Right ventricle myocardium inferior (tissue), 1 donor: ENCODE measurements at places on chromosomes 1 and 21.

GRCh38 chr1:2955652-2956051, 65.6 kb upstream of the ACTRT2 start:
- DNase-seq: no peak

DNA sequence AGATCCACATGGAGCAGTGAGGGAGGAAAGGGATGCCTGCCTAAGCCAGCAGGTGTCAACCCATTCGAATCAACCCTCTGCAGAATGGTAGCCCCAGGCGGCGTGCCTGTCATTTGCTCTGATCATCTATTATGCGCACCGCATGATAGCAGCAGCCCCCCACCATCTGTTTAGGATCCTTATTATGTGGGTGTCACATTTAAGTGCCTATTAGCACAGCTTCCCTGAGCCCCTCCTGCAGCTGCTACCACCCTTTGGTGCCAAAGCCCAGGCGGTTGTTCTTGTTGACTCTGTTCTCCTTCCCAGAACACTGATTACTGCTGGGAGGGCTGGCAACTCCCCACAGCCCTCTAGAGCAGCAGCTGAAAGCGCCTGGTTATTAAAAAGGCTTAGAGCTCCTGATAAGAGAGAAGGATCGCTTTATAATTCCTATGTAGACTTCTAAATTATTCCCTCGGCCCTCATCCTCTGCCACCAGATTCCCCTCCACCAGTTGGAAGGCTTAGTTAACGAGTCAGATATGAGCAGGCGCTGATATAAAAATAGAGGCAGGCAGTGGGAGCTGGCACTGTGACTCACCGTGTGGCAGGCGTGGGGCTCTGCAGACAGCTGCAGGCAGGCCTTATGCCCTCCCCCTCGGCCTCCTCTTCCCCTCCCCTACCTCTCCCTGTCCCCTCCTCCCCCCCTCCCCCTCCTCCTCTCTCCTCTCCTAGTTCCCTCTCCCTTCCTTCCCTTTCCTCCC, 23.0 kb downstream of the ACTA1 start:
- peak; percentile 79 for DNase-seq

DNA sequence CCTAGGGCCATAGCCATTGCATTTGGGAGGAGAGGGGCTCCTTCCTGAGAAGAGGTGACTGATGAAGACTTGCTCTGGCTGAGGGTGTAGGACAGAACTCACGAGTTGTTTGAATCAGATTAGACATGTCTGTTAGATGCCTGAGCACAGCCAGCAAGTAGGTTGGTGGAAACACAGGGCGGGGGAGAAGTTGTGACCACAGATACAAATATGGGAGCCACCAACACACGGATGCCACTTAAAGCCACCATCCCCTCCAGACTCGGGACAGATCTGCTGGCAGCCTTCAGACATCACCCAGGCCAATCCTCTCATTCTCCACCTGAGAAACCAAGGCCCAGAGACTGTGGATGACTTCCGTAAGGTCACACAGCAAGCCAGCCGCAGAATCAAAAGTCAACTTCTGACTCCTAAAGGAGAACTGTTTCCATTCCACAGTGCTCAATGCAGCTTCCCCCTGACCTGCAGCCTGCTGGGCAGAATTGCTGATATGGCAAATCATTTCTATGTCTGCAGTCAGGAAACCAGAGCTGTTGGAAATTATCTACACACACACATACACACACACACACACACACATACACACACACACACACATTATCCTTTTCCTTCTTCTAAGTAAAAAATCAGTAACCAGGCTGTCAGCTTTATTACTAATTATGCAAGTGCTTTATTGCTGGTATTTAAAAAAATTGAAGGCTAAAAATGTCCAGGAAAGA, 176.4 kb upstream of the KLHDC7A start:
- no peak for DNase-seq

DNA sequence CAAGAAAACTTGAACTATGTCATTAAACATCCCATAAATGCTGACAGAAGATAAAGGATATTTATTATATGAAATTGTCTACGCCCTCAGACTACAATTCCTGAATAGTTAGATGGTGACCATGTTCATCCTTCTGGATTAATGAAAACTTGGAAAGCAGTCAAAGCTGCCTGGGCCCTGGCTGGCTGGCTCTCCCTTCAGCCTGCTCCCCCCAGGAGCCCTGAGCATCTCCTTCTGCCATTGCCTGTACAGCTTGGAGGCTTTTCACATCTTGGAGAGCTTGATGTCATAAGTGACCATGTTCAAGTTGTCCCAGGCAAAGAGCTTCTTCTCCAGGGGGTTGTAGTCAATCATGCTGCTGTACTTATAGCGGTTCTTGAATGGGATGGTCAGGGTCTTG, 13.6 kb downstream of the MYOCOS start:
- DNase-seq: no peak

- no peak for DNase-seq
Measured at GRCh38 chr21:41851090-41851790, 27.9 kb downstream of the PRDM15 start.

GRCh38 chr1:28668956-28669723, 556 bp downstream of the GMEB1 start:
- DNase-seq: peak; percentile 79

DNA sequence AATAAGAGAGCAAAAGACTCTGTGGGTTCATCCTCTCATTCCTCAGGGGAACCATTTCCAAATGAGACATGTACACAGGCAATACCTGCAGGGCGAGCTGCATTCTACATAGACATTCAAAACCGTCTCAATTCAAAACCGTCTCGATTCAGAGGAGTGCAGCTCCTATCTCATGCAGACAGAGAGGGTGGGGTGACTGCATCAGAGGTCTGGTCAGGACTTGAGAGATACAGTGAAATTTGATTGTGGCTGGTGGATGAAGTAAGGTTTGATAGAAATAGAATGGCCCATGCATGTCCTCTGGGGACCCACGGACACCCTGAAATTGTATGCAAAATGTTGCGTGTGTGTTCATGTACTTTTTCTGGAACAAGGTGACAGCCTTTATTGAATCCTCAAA, 27.3 kb downstream of the TEX35 start:
- DNase-seq: no peak

- no peak for DNase-seq
Measured at GRCh38 chr1:217019475-217019874, 296.2 kb upstream of the ESRRG start.

DNA sequence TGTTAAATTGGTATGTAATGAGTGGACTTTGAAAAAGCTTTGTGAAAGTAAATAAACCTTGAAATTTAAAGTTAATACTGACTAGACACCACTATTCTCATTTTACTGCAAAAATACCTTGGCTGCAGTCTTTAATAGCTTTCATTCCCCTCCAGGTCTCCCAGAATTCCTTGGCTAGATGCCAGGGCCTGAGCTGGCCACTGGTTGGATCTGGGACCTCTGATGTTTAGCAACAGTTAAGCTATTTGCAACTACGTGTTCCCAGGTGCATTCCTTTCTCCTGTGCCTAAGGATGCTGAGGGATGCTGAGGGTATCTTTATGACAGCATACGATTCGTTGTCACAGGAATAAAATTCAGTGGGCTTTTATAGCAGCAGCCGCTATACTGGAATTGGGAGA, 938.7 kb downstream of the TTLL7 start:
- no peak for DNase-seq

DNA sequence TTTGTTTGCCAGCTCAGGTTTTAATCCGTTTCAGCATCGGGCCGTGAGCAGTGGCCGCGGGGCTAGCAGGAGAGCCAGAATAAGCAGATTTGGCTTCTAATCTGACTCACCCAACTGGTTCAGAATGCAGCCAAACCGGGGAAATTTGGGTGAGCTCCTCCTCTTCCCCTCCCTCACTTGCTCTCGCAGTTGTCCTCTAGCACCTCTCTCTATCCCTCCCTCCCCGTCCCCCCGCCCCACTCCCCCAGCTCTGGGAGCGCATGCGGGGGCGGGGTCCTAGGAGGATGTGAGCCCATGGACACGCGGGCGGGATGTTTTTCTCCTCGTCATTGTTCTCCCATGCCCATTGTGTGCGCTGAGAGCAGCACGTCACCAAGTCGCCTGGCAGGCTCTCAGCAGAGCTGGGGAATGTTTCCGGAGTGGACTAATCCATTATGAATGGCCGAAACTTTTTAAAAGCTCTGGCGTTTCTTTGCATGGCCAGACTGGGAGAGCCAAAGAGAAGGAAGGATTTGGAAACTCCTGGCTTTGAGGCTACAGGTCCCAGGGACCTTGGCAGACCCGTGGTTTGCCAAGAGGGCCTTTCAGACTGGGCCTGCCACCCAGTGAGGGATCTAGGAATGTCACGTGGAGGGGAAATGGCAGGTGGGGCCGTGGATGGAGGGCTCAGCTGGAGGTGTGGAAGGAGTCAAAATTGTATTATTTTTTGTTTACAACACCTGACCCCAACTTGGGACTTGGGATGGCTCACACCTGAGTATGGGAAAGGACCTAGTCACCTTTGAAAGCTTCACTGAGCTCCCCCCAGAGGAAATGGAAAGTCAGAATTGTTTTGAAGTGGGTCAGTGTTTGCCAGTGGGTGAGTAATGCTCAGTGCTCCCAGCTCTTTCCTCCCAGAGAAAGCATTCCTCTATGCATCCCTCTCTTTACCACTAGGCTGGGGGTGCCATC, 39.2 kb downstream of the CDK18 start:
- peak; percentile 83 for DNase-seq

GRCh38 chr1:87495870-87496269, 167.2 kb downstream of the LMO4 start:
- no peak for DNase-seq

DNA sequence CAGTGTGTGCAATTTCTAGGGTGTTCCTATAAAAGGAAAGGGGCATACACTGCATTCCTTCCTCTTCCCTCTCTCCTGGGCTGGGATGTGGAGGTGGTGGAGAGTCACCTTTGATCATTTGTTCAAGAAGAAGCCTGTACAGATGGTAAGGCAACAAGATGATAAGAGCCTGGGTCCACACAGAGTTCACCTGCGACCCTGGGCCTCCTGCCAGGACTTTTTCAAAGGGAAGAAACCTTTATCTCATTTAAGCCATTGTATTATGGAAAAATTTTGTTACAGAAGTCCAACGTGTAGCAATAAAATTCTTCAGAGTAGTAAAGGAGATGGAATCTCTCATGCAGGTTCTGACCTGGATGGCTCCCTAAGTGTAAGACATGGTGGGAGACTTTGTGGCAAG, 189.1 kb downstream of the MIS18A start:
- DNase-seq: no peak

DNA sequence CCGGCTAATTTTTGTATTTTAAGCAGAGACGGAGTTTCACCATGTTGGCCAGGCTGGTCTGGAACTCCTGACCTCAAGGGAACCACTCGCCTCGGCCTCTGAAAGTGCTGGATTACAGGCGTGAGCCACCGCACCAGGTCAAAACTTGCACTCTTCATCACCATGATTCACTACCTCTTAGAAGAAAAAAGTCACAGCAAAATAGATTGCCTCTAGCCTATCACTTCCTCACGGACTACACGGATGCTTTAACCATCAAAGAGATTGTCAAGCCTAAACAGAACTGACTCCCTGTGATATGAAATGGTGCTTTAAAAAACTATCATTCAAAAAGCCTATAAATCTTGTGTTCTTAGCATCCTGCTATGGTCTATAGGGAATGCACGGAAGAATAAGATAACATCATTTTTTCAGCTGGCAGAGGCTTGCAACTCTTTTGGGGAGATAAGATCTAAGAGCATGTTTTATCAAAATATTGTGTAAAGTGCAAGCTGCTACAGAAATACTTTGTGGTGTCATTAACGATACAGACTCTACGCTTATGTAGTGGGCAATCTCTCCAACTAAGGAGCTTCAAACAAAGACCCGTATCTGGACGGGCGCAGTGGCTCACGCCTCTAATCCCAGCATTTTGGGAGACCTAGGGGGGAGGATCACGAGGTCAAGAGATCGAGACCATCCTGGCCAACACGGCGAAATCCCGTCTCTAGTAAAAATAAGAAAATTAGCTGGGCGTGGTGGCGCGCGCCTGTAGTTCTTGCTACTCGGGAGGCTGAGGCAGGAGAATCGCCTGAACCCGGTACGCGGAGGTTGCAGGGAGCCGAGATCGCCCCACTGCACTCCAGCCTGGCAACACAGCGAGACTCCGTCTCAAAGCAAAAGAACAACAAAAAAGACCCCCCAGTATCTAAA, 966 bp downstream of the TFB2M start:
- DNase-seq: no peak

GRCh38 chr1:219387211-219387610, 213.5 kb downstream of the LYPLAL1 start:
- DNase-seq: no peak

- DNase-seq: no peak
Measured at GRCh38 chr1:225290244-225290643, 137.6 kb downstream of the LBR start.

DNA sequence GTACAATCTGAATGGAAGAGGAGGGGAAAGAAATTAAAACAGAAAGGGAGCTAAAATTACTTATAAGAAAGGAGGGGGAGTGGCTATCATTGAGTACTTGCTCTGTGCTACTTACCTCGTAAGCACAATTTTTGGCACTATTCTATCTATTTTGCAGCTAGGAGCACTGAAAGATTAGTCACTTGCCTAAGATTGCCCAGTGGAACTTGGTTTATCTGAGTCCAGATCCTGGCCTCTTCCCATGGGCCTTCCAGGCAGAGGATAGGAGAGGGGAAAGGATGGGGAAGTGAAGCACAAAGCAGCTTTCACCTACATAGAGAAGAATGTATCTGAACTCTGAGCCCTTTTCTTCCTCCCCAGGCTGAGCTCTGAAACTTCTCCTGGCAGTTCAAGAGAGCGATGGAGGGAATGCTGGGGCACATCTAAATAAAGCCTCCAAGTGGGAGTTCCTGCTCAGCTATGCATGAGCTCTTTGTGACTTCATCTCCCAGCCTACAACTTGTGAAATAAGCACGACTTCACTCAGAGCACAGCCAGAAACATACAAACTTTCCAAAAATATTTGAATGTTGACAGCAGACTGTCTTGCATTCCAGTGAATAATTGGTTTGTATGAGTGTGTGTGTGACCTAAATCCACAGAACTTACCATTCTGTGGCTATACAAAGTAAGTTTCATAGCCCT, 29.4 kb downstream of the HMGB4 start:
- no peak for DNase-seq

GRCh38 chr21:42413500-42413899, 9.8 kb downstream of the UBASH3A start:
- DNase-seq: no peak

DNA sequence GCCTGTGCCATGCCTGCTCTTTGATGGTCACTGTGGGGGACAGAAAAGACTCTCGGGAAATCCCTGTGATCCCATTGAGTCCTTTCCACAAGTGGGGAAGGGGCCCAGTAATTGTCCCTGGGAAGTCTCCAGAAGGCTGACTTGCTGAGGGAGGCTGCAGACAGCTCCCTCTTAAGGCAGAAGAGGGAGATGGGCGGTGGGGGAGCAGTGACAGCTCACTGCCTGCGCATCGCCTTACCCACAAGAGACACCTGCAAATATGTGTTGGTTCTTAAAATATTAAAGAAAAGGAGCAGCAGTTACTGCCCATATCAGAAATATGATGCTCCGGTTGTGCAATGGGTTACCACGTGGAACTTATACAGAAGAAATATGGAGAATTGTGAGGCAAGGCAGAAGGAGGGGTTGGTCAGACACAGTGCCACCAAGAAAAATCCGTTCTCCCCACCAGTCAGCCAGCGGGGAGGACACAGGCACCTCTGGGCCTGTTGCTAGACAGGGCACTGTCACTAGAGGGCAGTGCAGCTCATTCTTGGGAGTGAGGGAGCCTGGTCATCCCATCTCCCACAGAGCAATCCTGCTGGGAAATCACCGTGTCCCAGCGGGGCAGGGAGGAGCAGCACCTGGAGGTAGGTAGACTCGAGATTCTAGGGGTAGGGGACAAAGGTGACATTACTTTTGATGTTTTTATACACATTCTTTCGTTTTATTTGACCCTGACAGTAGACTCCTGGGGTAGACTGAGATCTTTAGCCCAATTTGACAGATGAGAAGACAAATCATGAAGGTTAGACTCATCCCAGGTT, 6.9 kb upstream of the CAMK1G start:
- peak; percentile 80 for DNase-seq
